ENCODE measurements at places on chromosomes 6 and 20. TPM values are rescaled to one million over a fixed set of nuclear protein-coding genes. Genes with fewer than 3 reads are reported as not detected.

Gene PI3
- total RNA-seq = not detected

Gene TGM6
- not detected for total RNA-seq

Gene DTD1
- 16.9 TPM for total RNA-seq

Gene RAD21L1
- total RNA-seq = not detected

Gene KIF25
- not detected for total RNA-seq

Gene GJA10
- not detected for total RNA-seq
